Stimulated activated CD8-positive, alpha-beta memory T cell treated with anti-CD3 and anti-CD28 coated beads, Interleukin-4, amount 100 ng/mL, for 1 hour (primary cell): ENCODE measurements at places on chromosomes 3 and 15.

GRCh38 chr15:52551762-52552161 is 17.1 kb downstream of the ARPP19 start:
- no peak for DNase-seq

- no peak for DNase-seq
Measured at GRCh38 chr15:38042707-38043445, 108.4 kb downstream of the TMCO5A start.

DNA sequence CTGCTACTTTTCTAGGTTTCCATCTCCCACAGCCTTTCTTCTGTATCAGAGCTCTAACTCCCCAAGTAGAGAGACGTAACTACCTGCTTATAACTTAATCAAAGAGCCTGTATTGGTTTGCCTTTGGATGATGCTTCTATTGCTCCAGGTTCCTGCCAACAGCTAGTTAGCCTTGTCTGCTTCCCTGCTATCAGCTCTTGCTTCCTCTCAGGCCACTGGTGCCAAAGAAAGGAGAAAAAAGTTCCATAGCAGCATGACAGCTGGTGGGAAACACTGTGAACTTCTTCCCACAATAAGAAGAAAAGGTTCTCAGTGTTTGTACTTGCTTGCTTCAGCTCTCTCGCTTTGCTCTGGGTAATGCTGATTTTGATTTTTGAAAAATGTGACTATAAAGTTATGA is 206.6 kb downstream of the GBE1 start:
- DNase-seq, result no peak

- DNase-seq, result no peak
Measured at GRCh38 chr3:41749988-41750387, 211.9 kb downstream of the ULK4 start.

- no peak for DNase-seq
Measured at GRCh38 chr3:133477487-133477886, 77.6 kb downstream of the BFSP2 start.

DNA sequence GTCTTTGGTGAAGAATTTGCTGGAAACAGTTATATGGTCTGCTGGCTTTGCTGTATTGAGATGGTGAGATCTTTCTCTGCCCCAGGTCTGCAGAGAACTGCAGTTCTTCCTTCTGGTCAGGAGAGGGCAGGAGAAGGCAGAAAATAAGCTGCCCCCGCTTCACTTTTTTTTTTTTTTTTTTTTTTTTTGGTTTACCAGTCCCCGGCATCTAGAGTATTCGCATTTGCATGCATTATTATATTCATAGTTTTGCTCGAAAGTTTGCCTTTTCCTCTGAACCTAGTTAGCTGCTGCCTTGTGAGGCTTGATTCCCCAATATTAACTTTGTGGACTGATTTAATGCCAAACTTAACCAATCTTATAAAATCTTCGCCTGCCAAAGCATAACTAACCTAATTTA is 10.6 kb upstream of the PARL start:
- no peak for DNase-seq
